ENCODE measurements at places on chromosomes 6 and 20.

- no peak for DNase-seq
These were observed 19.8 kb downstream of the ADGRF5 start for GRCh38 chr6:46901882-46902314.

- no peak for DNase-seq
These were observed 105.8 kb downstream of the JARID2 start for GRCh38 chr6:15351631-15352030.

GRCh38 chr6:73792738-73793137, 96.7 kb downstream of the CD109 start:
- DNase-seq, result no peak

DNA sequence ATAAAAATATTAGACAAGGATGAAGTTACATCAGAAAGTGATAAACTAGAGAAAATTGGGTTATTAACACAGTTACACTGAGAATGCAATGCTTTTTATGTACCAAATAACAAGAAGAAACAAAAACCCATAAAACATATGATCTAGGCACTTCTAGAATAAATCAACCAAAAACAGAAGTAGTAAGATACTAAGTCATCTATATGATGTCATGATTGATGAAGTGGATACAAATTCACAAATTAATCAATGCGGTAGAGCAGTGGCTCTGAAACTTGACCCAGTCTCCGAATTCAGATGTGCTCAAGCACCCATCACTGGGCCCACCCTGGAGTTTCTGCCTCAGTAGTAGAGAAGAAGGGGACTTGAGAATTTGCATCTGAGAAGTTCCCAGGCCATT, 112.1 kb upstream of the SSTR4 start:
- DNase-seq, result no peak

- no peak for DNase-seq
These were observed 52.0 kb downstream of the FRK start for GRCh38 chr6:116008470-116009243.

DNA sequence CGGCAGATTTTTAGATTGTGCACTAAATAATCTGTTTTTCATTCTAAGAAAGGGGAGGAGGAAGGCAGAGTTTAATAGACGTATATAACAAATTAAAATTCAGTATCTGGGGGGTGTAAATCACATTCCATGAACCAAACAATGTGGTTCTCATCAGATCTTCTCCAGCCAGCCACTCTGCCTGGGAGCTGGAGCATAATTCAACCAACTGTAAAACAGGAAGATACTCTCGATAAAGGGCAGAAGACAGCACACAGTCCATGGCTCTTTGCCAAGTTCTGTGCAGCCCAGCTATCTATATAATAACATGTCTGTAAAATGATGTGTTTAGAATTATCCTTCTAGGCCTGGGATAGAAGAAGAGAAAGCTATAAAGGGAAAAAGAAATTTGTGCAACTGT, 289.9 kb upstream of the ZFP64 start:
- no peak for DNase-seq

- DNase-seq, result no peak
These were observed 8.5 kb upstream of the SPAG4 start for GRCh38 chr20:35607003-35607735.

GRCh38 chr6:163820745-163821458, 406.4 kb downstream of the QKI start:
- no peak for DNase-seq

- DNase-seq, result no peak
These were observed 2.8 kb downstream of the CCN5 start for GRCh38 chr20:44717986-44718385.

GRCh38 chr6:3878048-3878666, 29.0 kb downstream of the FAM50B start:
- DNase-seq, result no peak

- no peak for DNase-seq
These were observed 121.6 kb upstream of the ECI2 start for GRCh38 chr6:4256969-4257368.

GRCh38 chr6:135994857-135995544, 143.5 kb downstream of the PDE7B start:
- DNase-seq, result no peak

GRCh38 chr20:62907384-62908317, 18.7 kb downstream of the DIDO1 start:
- no peak for DNase-seq

DNA sequence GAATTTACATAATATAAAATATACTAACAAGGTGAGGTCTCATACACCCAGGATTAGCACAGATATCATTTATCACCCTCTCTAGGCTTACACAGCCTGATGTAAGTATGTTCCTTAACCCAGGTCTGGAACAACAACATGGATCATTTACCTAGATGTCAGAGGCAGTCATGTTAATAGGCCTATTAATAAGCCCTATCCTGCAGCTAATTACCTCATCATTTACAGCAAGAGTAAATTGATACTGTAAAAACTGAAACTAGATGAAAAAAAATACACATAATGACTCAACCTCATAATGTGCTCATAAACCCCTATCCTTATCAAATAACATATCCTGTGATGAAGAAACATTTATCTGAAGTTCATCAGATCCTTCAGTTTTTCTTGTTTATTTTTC, 334.3 kb upstream of the MANEA start:
- DNase-seq, result no peak

GRCh38 chr6:137933696-137934095, 66.6 kb downstream of the TNFAIP3 start:
- no peak for DNase-seq

DNA sequence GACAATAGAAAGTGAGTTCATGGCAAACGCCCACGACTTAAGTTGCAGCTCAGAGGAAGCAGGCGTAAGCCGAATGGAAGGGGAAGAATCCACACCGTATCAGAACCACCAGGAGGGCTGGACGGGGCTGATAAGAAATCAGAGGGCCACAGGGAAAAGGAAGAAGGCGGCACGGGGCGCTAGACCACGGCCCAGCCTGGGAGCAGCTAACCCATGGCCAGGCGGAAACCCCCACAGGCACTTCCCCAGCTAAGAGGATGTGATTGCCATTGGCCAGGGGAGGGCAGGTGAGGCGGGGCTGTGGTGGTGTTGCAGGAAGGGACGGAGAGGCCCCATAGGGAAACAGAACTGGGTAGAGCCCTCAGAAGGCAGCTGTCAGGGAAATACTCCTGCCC, 174.0 kb upstream of the AFDN start:
- no peak for DNase-seq

- DNase-seq, result no peak
These were observed 35.5 kb upstream of the TMEM217 start for GRCh38 chr6:37293426-37293825.

- DNase-seq, result no peak
These were observed 78.2 kb upstream of the PTPRK start for GRCh38 chr6:128598571-128598970.

GRCh38 chr20:37265152-37265551, 3.5 kb upstream of the GHRH start:
- DNase-seq, result peak; percentile 15

DNA sequence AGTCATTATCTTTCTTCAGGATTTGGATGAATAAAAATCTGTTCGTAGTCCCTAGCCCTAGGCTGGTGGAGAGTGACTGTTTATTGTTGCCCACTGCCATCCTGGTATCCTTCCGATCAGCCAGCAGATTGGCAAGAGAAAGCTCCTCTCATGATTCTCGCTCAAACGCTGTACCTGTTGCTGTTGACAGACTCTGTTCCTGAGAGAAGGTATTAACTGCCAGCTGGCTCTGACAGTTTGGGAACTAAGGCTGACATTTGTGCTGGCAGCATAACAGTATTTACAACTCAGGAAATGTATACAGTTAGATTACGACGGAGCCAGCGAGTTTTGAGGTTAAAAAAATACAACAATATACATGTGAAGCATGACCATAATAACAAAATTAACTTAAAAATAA, 674.5 kb downstream of the PRKN start:
- no peak for DNase-seq

DNA sequence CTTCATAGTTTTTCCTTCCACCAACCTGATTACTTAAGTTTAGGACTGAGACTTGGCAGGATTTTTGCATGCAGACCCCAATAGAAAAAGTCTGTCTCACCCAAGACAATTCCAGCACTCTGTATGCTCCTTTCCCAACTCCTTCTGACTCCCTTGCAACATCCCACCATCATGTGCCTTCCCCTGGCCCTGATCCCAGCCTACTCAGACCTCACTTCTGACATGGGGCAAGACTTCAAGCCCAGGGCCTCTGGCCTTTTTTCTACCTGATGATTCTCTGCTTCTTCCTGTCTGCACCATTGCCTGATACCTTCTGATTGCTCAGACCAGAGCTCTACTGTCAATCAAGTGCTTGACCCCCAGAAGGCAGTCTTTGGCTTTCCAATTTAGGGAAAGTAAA, 96.6 kb downstream of the HAO1 start:
- no peak for DNase-seq

DNA sequence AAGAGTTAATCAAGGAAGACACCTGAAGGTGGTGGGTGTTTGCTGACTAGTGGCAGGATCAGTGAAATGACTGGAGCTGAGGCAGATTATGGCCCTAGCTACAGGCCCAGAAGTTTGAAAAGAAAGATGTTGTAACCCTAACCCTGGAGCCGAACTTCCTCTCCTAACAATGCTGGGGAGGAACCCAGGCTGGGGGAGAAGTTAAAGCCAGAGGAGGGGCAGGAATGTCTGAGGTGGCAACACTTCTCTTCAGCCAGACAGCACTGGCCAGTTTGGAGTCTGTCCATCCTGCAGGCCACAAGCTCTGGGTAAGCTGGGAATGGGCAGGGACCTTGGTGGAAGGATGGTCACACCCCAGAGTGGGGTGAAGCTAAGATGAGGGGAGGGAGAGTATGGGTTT, at the start of gene LST1:
Gene LST1 (plus strand): TSS at position 270 of the 400 bp plus-strand sequence. CDS start 1,023 bp downstream, outside the sequence.
- DNase-seq, result no peak

DNA sequence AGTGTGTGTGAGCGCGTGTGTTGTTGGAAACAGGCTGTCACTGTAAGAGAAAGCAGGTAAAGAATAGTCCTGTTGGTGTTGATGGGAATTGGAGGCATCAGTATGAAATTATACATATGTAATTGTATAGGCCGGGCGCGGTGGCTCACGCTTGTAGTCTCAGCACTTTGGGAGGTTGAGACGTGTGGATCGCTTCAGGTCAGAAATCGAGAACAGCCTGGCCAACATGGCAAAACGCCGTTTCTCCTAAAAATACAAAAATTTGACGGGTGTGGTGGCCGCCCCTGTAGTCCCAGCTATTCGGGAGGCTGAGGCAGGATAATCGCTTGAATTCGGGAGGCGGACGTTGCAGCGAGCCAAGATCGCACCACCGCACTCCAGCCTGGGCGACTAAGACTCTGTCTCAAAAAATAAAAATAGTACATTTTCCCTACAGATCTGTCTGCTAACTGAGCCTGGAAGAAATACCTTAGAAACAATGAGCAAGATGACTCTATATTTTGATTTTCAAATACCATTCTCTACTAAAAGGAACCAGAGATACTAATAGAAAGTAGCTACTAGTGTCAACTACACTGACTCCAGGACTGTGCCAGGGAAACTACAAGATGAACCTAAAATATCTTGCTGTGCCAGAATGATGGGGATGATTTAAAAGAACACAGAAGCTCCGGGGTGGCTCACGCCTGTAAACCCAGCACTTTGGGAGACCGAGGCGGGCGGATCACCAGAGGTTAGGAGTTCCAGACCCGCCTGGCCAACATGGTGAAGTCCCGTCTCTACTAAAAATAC, 110.8 kb downstream of the TRIM27 start:
- no peak for DNase-seq

- no peak for DNase-seq
These were observed 45.1 kb downstream of the PTK7 start for GRCh38 chr6:43120944-43121913.

DNA sequence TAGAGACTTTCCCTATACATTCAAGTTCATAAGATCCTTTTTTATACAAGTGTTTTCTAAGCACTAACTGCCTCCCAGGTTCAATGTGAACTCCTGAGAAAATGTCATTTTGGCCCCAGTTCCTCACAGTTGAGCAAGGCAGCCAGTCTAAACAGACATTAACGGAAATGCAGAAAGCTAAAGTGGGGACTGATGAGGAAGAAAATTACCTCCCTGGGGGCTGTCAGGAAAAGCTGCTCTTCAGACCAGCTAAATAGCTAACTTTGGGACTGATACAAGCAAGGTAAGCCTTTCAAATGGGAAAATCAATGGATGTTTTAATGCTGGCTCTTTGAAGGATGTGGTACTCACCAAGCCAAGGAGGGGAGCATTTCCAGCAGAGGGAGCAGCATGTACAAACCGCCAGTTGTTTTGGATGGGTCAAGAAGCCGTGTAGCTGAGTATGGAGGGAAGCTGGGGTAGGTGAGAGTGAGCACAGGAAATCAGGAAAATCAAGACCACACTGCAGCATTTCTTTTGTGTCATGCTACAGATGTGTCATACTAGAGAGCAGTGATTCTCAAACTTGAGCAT, 180.8 kb upstream of the CHD6 start:
- no peak for DNase-seq

- DNase-seq, result no peak
These were observed 96.7 kb upstream of the LAMP5 start for GRCh38 chr20:9417665-9418064.

DNA sequence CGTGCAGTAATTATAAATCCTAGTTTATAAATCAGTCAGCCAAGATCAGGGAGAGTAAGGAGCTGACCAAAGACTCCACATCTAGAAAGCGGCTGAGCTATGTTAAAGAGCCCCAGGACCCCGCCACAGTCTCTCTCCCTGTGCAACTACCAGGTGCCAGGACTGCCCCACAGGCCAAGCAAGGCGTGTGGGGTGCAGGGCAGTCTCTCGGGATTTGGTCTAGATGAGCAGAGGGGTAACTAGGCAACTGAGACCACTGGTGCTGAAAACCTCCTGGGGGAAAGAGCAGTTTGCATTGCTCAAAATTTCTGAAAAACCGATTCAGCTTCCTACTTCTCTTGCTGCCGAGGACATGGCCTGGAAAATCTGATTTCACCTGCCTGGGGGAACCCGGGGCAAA, 10.4 kb downstream of the PMEPA1 start:
- no peak for DNase-seq

DNA sequence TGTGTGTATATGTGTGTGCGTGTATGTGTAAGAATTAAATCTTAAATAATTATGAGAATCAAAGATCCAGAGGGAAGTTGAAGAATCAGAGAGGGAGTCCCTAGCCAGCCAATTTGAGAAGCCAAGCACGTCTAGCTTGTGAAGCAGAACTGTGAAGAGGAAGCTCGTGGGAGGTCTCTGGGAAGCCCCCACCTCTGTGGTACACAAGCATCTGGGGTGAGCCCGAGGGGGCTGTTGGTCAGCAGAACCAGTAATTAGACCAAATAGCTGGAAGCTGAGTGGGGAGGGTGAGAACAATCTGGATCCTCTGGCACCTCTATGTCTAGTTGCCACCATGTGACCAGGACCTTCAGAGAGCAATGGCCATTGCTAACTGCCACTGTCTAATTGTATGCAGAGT, 310.0 kb upstream of the PRND start:
- DNase-seq, result no peak

GRCh38 chr20:57468523-57469417, 56.2 kb downstream of the CTCFL start:
- DNase-seq, result no peak

DNA sequence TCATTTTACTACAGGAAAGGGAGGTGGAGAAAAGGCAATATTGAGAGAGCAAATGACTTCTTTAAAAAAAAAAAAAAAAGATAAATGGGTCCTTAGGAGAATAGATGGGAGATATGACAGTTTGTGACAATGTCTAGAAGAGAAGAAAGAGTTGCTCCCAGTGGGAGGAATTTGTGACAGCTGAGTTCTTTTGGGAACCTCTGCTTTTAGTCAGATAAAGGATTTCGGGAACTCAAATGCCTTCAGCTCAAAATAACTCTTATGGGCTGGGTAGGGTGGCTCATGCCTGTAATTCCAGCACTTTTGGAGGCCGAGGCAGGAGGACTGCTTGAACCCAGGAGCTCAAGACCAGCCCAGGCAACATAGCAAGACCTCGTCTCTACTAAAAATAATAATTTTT, 13.1 kb downstream of the TPD52L1 start:
- DNase-seq, result no peak

Measured in T-cell (primary cell).